Fibroblast of skin of right quadriceps (primary cell): ENCODE measurements at places on chromosomes 3 and 15.

GRCh38 chr3:114171677-114172076, 7.2 kb downstream of the DRD3 start:
- DNase-seq, result no peak

- DNase-seq, result no peak
Measured at GRCh38 chr3:168094580-168094876, 1.2 kb downstream of the GOLIM4 start.

GRCh38 chr3:196514913-196515621, at the start of gene SMCO1:
TSS of gene SMCO1 (minus strand) at chr3:196515346. CDS start at chr3:196515209, 137 bp downstream.
- DNase-seq, result no peak

DNA sequence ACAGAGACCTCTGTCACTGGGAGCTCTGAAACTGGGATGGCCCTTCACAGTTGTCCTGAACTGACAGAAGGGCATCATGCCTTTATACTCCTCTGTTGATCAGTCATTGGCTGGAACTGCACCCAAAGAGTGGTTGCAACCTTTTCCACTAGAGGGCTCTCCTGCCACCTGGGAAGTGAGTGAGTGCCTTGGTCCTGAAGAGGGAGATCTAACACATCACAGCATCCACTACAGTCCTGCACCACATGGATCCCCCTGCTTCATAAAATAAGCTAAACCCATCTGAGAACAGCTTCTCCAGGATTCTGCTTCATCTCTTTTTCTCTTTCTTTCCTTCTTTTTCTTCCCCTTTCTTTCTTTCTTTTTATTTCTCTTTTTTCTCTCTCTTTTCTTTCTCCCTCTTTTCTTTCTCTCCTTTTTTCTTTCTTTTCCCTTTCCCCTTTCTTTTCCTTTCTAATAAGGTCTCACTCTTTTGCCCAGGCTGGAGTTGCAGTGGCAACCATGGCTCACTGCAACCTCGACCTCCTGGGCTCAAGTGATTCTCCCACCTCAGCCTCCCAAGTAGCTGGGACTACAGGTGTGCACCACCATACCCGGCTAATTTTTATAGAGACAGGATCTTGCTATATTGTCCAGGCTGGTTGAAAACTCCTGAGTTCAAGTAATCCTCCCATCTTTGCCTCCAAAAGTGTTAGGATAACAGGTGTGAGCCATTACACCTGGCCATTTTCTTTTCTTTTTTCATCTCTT, 42.8 kb upstream of the RAF1 start:
- DNase-seq, result peak; percentile 72
